HuH-7.5 (cell line): ENCODE measurements at places on chromosomes 6 and 20.

DNA sequence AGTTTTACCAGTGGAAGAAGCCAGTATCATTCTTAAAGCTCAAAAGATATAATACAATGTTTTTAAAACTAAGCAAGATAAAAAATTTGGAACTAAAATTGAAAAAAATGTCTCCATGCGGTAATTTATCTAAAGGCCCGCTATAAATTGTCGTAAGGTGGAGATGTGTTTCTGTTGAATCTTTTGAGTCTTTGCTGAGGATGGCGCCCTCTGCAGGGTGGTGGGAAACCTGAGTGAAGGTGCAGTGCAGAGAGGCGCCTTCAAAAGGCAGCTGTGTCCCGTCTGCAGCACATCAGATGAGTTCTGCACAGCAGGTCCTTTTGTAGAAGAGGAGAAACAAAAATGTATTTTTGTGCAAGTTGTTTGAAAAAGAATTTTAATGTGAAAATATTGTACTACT lies 29.4 kb upstream of the KIF25 start:
- peak; percentile 59 for DNase-seq

DNA sequence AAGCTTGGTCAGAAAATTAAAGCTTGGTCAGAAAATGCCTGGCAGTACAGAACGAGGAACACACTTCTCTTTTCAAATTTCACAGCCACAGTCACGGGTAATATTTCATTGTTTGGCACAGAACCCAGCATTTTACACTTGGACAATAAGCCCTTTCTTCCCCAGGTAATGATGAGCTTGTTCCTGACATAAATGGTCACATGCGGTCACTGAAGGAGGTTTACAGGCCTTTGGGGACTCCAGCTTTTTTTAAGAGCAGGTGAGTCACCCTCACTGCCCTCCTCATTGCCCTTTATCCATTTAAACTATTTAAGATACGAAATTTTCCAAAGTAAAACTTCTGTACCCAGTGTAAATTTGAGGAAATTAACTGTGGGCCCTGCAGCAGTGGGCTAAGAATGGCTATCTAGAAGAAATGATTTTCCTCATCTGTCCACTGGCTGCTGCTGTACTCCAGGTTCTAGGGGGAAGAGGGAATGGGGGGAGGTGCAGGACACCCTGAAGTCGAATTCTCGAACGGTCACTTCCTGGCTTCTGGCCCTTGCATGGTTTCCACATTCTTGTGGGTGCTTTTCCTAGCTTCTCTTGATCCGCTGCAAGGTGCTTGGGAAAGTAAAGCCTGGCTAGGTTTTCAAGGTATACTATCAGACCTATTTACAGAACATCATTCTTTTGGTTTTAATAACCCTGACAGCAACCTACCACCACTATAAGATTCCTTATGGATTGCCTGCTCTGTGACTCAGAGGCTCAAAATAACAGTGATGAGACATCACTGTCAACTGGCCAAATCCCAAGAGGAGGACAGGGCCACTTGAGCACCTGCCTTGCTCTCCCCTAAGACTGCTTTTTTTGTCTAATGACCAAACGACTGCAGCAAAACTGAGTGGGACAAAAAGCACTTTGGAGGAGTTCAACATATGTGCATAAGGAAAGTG lies 75.8 kb downstream of the PREP start:
- no peak for DNase-seq

- DNase-seq, result no peak
Observed at GRCh38 chr6:1509241-1509640, 100.5 kb upstream of the FOXC1 start.

GRCh38 chr20:21356386-21356785 lies 40.9 kb downstream of the NKX2-4 start:
- DNase-seq, result no peak
